Brain microvascular endothelial cell (primary cell): ENCODE measurements at places on chromosomes 1 and 21.

GRCh38 chr1:193562121-193562520, 375.7 kb upstream of the B3GALT2 start:
- no peak for DNase-seq

- no peak for DNase-seq
Observed at GRCh38 chr21:27293239-27293638, 326.4 kb upstream of the ADAMTS5 start.

DNA sequence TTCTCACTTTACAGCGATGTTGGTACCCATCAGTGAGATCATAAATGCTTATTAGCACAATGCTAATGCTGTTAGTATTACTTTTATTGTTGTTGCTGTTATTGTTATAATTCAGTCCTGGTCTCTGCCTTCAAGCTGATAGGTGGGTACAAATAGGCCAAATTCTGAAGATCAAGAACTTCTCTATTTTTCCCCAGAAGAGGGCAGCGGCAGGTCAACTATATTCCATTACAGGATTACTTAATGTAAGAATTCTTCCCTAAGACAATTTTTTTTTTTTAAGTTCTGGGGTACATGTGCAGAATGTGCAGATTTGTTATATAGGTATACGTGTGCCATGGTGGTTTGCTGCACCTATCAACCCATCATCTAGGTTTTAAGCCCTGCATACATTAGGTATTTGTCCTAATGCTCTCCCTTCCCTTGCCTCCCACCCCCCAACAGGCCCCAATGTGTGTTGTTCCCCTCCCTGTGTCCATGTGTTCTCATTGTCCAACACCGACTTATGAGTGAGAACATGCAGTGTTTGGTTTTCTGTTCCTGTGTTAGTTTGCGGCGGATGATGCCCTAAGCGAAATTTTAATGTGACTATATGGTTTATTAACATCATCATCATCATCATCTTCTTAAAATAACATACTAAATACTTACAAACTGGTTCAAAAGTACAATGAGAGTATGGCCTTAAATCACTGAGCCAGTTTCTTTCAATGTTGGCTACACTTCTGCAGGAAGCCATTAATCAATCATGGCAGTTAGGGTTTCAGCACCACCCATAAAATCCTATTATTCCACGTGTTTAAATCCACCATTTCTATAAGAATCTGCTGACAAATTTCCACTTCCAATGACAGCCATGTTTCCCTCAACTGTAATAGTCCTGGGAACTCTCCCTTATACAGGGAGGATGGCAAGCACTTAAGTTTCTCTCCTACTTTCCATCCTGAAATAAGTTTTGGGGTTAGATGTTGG, 19.2 kb downstream of the SLC19A2 start:
- DNase-seq = peak; percentile 46

GRCh38 chr1:113859478-113860175, 11.9 kb downstream of the PTPN22 start:
- no peak for DNase-seq

- DNase-seq = no peak
Observed at GRCh38 chr1:225321784-225322183, 106.1 kb downstream of the LBR start.

DNA sequence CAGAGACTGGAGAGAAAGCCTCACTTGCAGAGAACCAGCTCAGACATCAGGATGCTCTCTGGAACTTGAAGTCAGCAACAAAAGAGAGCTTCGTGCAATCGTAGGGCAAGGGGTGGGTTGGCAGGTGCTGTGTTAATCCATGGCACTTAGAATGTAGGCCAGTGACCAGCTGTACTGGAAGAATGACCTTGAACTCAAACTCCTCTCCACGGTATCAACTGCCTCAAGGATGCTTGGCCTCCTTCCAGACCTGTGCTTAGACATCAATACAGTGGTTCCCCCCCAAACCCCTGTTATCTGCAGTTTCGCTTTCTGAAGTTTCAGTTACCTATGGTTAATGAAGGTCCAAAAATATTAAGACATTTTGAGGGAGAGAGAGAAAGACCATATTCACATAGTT, 6.5 kb downstream of the KANK4 start:
- DNase-seq = no peak

- DNase-seq = no peak
Observed at GRCh38 chr1:159444511-159444910, 5.0 kb downstream of the OR10J1 start.

GRCh38 chr1:226867461-226868054, 2.9 kb upstream of the PSEN2 start:
- no peak for DNase-seq

DNA sequence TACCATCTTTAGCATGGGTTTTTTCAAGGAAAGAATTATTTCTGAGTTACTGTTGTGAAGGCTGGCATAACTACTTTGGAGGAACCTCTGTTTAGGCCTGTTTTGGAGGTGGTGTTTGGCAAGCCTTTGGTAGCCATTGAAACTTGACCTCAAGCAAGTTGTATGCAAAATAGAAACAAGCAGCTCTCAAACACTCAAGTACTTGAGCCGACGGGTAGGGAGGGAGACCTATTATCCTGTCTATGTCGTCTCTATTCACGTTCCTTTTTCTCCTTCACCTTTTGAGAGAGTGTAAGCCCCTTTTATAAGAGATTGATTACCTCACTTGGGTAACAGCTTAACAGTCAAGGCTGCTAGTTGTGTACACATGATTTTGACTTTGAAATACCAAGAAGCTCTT, 878.3 kb upstream of the CXADR start:
- DNase-seq = no peak

- DNase-seq = no peak
Observed at GRCh38 chr1:164559342-164560051, 513 bp downstream of the PBX1 start.

- no peak for DNase-seq
Observed at GRCh38 chr1:72230746-72231145, 51.6 kb downstream of the NEGR1 start.

DNA sequence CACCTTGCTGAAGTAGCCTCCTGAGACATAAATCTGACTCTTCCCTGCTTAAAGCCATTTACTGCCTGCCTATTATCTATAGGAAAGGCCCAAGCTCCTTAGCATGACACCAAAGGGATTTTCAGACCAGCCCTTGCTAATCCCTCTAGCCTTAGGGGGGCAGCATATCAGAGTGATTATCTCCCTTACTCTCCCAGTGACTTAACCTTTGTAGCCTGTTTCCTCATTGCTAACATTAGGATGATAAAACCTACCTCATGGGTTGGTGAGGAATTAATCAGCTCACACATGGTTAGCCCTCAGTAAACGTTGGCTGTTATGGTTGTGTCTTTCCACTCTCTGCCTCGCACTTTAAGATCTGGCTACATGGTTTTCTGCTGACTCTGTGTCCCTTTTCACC, 70.1 kb downstream of the ROR1 start:
- DNase-seq = no peak

DNA sequence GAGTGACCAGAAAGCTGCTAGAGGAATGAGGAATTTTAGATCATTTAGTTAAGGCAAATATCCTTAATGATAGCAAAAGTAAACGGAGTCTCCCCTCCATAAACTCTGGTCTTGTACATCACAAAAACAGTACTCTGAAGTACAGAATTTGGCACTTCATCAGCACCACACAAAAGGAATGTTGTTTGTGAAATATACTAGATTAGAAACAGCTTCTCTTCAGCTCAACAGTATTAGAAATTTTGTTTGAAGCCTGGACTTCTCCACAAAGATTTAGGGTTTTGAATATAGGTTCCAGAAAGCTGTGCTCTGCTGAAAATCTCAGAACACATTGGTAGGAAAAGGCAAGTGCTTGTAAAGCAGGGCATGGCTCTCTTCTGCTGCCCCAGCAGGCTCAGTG, 135.1 kb upstream of the PTGFR start:
- no peak for DNase-seq

GRCh38 chr1:234955107-234955731, 173.4 kb downstream of the TOMM20 start:
- DNase-seq = no peak

GRCh38 chr1:35557118-35557610, at the start of gene KIAA0319L:
TSS of gene KIAA0319L (minus strand) at chr1:35557403. CDS start at chr1:35554491, 2,912 bp downstream.
- no peak for DNase-seq

- no peak for DNase-seq
Observed at GRCh38 chr1:16162163-16162822, 6.4 kb upstream of the EPHA2 start.

GRCh38 chr1:206908038-206908437, 10.8 kb downstream of the IL24 start:
- no peak for DNase-seq

- peak; percentile 72 for DNase-seq
Observed at GRCh38 chr1:55129194-55129728, 85.9 kb downstream of the USP24 start.

GRCh38 chr1:27504588-27505419, 14.8 kb upstream of the WASF2 start:
- DNase-seq = no peak

- no peak for DNase-seq
Observed at GRCh38 chr21:36532769-36533467, 53.0 kb upstream of the CLDN14 start.

GRCh38 chr1:6198646-6199297, 623 bp downstream of the RPL22 start:
- DNase-seq = no peak

GRCh38 chr21:46567348-46567747, 37.5 kb downstream of the S100B start:
- DNase-seq = no peak

GRCh38 chr1:30191154-30191702, 532.2 kb downstream of the MATN1 start:
- DNase-seq = no peak

- DNase-seq = no peak
Observed at GRCh38 chr1:47578026-47578720, 140.3 kb downstream of the FOXD2 start.

DNA sequence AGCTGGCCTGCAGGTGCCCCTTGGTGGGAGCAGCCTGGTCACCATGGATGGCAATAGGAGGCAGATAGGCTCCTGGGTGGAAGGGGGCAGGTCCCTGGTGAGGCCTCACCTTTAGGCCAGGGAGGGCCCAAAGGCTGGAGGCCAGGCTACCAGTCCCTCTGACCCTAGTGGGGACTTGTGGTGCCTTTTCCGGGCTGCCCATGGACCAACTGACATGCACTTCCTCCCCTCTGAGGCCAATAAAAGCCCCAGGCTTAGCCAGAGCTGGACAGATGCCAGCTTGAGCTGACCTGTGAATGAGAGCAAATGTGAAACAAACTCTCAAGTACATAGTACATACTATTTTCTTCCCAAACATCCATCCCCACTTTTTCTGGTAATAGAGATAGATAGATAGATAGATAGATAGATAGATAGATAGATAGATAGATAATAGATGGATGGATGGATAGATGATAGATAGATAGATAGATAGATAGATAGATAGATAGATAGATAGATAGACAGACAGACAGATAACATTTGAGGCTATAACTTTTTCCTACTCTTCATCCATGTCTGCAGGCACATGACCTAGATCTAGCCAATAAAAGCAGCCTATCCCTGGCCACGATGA, 9.2 kb upstream of the CTTNBP2NL start:
- DNase-seq = no peak

GRCh38 chr1:95076034-95076433, 3.3 kb upstream of the ALG14 start:
- no peak for DNase-seq

GRCh38 chr1:101147381-101147780, 89.4 kb upstream of the S1PR1 start:
- no peak for DNase-seq

DNA sequence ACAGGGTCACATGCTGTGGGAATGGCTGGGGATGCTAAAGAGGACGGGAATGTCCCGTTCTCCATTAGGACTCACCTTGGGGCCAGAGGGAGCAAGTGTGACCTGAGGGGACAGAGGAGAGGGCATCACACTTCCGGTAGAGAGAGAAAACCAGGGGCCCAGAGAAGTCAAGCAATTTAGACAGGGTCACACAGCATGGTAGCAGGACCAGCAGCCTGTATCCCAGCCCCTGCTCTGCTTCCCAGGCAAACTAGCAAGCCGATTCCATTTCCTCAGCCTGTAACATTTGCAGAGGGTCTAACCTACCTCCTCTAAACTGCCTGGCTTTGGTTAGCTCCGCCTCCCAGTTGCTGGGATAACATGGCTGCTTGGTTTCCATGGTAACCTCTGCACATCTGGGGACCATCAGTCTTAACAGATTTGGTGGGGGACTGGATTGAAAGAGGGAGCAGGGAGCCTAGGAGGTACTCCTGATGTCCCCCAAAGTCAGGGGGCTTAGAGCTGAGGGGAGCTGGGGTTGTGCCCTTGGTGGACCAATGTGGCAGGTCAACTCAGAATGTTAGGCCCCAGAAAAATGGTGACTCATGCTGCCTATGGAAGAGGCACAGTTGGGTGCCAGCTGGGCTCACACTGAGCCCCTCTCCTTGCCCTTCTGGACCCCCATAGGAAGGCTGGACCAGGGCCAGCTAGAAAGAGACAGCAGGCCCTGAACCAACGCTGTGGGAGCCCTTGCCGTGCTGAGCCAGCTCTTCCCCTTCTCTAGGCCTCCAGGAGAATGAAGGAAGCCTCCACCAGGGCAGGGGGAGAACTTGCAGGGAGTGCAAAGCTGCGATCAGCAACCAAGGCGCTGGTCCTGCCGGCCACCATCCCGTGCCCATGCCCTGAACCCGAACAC, 9.5 kb downstream of the COL16A1 start:
- no peak for DNase-seq

- peak; percentile 32 for DNase-seq
Observed at GRCh38 chr1:22641906-22642636, 1.4 kb upstream of the C1QC start.

DNA sequence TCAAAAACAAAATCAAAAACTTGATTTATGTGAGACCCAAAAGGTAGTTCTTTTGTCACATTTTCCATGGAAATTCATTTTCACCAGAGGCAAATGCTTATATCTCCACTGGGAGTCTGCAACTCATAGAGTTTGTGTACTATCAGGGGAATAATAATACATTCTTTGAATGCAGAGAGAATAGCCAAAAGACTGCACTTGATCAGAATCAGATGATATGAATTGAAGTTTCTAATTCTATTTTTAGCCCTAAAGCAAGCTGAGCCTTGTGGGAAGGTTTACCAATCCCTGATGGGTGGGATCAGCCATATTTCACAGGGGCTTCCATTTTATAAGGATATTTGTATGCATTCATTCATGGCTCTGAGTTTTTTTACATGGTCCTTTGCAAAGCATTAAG, 49.6 kb downstream of the TSEN15 start:
- DNase-seq = no peak

GRCh38 chr1:12162459-12163137, 4.2 kb upstream of the TNFRSF1B start:
- DNase-seq = no peak

GRCh38 chr1:227763246-227764018, 28.2 kb downstream of the SNAP47 start:
- DNase-seq = no peak

DNA sequence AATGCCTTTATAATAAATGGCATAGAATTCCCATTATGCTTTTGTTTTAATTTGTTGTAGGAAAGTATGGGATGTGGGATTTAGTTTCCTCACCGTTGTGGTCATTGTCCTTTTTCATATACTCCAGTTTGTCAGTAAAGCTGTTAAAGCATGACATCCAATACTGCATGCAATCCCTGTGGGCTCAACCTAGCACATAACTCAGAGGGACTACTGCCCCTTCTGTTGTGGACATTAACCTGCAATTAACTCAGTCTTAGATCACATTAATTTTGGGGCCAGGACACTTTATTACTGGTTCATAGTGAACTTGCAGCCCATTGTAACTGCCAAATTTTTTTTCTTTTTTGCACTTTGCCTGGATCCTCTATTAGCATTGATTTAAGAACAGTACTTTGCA, 112.5 kb downstream of the DNM3 start:
- DNase-seq = no peak

- DNase-seq = no peak
Observed at GRCh38 chr1:63632110-63632509, 38.9 kb downstream of the PGM1 start.
